ENCODE measurements at places on chromosomes 11 and 22. TPM values are rescaled to one million over a fixed set of nuclear protein-coding genes. Genes with fewer than 3 reads are reported as not detected.

DNA sequence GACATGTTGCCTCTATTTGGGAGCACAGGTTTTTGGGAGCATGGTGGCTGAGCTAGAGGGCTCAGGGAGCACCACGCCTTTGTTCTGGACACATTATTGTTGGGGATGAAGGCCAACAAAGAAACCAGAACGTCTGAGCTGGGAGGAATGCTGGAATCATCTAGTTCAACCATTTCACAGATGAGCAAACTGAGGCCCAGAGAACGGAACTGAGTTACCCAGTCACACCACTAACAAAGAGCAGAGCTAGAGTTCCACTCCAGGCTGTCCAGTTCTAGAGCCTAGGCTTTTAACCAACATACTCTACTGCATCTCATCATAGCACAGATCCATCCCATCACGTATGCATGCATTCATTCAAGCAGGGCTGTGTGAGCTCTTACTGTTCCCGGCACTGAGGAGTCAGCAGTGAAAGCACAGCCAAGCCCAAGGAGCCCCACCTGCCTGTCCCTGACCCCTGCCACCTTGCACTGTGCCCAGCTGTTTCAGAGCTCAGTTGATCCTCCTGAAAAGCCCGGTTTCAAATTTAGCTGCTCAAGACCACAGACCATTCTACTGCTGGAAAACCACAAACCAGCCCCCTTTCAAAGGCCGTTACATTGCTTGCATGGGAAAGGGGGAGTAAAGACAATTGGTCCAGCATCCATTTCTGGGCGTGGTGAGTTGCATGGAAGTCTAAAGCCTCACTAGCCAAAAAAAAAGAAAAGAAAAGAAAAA is 16.9 kb upstream of the TCF20 start:
- DNase-seq: no peak

DNA sequence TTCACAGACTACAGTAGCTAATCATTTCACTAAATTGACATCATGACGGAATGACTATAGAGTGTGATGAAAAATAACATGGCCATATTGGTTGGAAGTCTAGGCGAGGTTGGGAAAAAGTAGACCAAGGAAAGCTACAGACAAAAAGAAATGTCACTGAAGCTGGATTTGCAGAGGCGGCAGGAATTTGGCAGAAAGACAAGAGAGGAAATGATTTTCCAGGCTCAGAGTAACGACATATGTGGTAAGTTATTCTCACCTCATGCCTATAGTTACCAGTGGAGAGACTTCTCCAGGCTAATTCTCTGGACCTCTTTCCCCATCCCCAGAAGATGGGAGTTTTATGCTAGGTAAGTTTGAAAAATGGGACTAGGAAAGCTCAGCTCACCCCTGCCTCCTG is 1005.8 kb upstream of the CCDC90B start:
- DNase-seq: no peak

DNA sequence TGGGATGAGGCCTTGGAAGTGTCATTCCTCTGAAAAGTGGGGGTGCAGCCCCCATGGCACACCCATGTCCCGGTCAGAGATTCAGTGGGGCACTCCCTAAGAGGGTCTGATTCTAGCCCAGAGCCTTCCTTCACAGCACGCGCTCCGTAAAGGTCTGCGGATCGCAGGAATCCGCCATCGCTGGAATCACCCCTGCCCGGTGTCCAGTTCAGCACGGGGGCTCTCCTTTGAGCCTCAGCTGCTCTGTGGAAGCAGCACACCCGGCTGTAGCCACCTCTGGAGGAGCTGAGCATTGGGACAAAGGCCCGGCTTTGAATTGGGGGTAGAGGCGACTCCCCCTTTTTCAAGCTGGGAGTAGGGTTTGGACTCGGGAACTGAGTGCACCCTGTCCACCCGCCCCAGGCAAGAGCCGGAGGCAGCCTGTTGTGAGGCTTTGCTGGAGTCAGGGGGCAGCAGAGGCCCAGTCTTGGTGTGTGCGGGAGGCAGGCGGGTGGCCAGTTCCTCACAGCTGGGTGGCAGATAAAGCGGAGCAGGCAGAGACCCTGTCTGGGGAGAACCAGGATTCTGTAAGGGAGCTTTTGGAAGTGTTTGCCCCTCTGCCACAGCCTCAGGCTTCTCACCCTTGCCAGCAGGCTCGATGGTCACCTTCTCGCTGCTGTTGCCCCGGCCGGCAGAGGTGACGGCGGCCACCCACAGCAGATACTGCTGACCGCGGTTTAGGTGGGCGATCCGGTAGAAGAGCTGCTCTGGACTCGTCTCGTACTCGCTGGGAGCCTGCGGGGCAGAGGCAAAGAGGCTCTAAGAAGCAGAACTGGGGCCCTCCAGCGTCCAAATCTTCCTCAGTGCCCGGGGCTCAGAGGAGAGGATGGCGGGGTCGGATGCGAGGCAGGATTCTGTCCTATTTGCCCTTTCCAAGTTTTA is 115.9 kb downstream of the CEP164 start:
- DNase-seq: no peak

DNA sequence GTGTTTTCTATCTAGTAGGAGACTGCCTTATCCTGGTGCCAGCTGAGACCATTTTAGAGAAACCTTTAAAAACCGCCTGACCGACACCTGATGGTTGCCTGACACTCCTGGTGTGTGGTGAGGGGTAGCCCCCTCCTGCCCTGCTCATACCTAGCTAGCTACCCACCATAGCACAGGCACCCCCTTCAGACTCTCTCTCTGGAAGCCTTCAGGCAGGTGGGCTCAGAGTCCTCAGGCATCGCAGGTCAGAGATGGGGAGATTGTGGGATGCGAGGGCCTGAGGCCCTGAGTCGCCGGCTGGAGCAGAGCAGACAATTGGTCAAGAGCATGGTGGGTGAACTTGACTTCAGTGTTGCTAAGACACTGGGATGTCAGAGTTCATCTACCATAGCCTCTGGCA is 424.6 kb downstream of the BRD1 start:
- DNase-seq: no peak

DNA sequence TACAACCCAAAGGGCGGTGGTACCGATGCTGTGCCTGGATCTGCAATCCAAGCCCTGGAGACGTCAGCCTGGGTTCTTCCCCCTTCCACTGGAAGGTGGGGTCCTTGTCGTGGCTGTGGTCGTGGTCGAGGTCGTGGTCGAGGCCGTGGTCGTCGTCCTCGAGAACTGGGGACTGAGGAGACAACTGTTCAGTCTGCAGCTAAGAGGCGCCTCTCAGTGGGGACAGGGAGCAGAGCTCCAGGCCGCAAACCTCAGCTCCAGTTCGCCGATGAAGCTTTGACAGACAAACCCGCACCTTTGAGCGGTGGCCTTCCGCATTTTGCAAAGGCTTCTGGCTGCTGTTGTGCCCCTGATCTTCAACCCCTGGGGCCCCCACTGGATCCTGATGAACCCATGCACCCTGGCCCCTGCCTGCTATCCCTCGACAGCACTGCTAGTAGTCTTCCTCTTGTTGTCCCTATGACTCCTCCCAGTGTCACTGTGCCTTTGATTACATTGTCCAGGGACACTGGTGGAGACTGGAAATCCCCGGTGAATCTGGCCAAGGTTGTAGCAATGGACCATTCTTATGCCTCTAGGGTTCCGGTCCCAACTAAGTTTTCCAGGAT is 1.5 kb downstream of the KDM4F start:
- DNase-seq: no peak

- no peak for DNase-seq
Observed at GRCh38 chr22:44261164-44261860, 51.4 kb downstream of the SHISAL1 start.

DNA sequence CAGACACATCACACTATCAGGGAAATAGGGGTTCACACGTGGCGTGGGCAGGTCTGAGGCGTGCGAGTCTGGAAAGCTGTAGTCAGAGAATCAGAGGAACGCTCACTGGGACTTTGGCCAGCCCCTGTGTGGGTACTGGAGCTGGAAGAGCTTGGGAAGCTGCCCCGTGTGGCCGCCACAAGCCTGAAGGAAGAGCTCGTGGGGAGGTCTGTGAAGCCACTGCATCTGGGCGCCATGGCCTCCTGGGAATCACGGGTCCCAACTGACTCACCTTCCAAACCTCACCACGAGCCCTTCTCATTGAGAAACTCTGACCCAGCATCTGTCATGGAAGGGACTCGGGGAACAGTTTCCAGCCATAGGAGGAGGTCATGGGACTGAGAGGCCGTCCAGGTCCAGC is 5.9 kb upstream of the MRGPRF start:
- no peak for DNase-seq

DNA sequence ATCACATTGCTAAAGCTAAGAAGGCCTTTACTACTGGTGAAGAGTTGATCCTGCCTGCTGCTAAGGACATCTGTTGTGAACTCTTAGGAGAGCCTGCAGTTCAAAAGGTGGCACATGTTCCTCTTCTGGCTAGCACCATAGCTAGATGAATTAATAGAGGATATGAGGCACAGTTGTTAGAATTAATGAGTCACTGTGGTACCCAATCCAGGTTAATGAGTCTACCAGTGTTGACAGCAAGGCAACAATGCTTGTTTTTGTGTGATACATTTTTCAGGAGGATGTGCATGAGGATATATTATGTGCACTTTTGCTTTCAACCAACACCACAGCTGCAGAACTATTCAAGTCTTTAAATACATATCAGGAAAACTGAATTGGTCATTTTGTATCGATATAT is 12.0 kb downstream of the C11orf58 start:
- DNase-seq: no peak

DNA sequence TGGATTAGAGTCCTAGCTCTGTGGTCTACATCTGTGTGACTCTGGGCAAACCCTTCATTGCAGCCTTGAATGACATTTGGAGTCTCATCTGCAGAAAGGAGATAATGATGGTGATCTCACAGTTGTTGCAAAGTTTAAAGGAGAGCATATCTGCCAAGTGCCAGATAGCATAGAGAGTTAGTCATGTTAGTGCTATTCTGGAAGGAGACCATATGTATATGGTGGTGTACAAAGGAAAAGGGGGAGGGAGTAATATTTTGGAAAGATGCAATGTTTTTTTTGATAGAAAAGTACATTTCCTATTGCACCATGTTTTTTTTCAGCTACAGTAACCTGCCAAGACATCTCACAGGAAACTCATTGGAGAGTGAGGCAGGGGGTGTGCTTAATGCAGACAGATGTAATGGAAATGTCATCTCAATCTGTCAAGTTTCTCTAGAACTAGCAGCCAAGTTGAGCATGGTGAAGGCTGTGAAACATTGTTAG is 92.1 kb upstream of the NARS2 start:
- DNase-seq: no peak

- no peak for DNase-seq
Observed at GRCh38 chr11:58097437-58097836, 27.9 kb downstream of the OR9I1 start.

DNA sequence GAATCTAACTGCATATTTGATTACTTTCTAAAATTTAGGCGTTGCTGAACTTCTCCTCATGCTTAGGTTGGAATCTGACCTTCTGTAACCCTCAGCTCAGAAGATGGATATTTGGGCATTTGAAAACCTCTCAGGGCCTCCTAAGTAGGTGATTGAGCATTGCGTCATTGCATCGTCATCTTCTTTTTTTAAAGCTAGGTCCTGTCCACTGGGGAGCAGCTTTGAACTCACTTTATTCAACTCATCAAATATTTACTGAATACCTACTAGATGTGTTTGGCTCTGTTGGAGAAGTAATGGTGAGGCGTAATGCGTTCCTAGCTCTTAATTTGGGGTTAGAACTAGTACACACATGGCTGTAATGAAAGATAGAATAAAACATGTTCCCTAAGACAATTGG is 56.8 kb downstream of the ZBTB16 start:
- DNase-seq: no peak

GRCh38 chr11:490186-490929 is 16.7 kb downstream of the RNH1 start:
- DNase-seq: no peak

DNA sequence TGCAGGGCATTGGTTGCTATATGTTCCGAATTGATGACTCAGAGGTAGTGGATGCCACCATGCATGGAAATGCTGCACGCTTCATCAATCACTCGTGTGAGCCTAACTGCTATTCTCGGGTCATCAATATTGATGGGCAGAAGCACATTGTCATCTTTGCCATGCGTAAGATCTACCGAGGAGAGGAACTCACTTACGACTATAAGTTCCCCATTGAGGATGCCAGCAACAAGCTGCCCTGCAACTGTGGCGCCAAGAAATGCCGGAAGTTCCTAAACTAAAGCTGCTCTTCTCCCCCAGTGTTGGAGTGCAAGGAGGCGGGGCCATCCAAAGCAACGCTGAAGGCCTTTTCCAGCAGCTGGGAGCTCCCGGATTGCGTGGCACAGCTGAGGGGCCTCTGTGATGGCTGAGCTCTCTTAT is 5.4 kb upstream of the TTC36 start:
- no peak for DNase-seq

DNA sequence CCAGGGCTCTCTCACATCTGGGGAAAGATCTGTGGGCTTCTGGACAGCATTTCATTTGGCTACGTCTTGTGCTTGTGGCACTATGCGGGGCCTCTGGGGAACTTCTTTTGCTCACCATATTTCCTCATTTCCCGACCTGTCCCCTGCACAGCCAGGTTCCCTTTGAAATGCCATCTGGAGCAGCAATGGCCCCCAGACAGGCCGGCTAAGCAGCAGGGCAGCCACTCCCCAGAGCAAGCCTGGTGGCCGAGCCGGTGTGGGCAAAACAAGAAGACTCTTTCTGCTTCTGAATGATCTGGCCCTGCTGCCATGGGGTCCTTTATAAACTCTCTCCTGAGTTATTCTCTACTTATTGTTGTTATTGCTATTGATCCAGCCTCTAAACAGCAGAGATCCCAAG is 190.7 kb upstream of the NECTIN1 start:
- DNase-seq: no peak

DNA sequence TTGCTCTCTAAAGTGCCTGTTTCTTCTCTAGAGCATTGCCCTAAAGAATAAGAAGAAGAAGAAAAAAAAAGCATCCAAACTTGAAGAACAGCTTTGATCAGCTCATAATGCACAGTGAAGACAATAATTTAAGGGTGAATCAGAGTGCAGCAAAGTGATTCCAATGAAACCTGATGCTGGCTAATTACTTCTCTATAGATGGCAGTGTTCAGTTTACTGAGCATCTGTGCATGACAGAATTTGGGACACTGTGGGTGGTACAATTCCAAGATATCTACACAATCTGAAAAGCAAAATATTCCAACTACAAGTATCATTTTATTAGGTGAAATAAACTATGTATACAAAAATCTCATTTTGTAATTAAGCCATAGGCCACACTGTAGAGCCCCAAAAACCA is 450.5 kb upstream of the CCDC90B start:
- no peak for DNase-seq

DNA sequence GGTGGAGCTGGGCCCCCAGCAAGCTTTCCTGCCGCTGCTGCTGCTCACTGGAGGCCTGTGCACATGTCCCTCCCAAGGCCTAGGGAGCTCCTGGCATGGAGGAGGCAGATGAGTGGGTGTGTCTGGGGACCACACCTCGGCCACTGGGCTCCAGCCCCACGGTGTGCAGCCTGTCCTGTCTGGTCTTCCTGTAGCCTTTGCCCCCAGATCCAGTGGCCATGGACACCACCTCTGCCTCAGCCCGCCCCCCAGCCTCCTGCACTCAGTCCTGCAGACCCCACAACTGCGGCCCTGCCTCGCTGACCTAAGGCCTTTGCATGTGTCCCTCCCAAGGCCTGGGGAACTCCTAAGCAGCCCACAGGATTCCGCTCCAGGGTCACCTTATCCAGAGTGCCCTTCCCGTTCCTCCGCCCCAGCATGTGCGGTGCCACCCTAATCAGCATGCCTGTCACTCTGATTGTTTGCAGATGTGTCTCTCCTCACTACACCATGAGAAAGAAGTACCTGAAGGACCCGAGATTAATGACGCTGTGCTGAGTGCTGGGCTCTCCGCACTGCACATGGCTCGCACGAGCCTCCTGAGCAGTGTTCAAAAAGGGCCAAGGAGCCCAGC is 8.6 kb downstream of the GAL start:
- DNase-seq: no peak

ALX4 gene
- total RNA-seq: not detected

TRIM21 gene
- total RNA-seq: 7.5 TPM
